ENCODE measurements at places on chromosomes 5 and 9.

DNA sequence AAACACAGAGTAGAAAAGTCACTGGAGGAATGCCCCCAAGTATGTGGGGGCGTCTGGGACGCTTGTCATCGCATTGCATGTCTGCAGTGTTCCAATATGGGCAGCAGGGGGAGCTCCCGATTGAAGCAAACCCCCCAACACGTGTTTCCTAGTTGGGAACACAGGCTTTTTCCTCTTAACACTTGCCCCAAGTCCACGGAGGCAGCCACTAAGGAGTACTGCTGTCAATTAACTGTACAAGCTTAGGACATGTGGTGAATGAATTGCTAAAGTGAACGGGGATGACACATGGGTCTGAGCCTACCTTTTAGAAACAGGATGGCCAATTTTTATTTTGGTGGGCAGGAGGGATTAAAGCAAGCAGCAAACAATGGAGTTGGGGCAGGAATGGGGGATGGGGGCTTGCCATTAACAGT, 2.2 kb downstream of the GABRB2 start:
- H3K4me3 ChIP-seq = no peak overlapping the region
- peak; percentile 33 for DNase-seq
- H3K27ac ChIP-seq = no peak overlapping the region
- H3K27me3 ChIP-seq = peaks cover 13% of the 10 kb centered on the region

DNA sequence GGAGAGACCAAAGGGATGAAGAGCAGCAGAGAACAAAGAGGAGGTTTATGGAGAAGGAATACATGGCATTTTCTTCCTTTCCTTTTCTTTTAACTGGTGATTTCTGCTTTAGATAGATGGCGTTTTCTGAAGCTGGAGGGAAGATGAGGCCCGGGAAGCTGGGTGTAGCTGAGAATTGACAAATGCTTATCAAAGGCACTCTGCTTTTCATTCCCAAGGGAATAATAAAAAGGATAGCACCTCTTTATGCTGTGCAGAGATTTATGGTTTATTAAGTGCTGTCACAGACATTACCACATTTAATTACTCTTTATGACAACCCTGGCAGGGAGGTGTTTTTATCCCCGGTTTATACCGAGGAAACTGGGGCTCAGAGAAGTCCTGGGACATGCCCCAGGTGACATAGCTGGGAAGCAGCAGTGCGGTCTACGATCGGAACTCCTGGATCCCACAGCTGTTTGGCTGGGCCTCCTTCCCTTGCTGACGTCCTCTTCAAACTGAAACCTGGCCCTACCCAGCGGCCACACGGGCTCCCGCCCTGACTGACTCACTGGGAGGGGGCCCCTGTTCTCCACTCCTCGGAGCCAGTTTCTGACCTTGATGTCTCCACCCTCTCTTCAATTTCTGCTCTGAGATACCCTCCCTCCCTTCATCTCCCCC, 8.2 kb upstream of the EPB41L4B start:
- H3K27me3 ChIP-seq = no peaks in the 10 kb centered on the region
- H3K36me3 ChIP-seq = no peaks in the 10 kb centered on the region
- DNase-seq = peak; percentile 85
- H3K4me1 ChIP-seq = peaks cover 2% of the 10 kb centered on the region

DNA sequence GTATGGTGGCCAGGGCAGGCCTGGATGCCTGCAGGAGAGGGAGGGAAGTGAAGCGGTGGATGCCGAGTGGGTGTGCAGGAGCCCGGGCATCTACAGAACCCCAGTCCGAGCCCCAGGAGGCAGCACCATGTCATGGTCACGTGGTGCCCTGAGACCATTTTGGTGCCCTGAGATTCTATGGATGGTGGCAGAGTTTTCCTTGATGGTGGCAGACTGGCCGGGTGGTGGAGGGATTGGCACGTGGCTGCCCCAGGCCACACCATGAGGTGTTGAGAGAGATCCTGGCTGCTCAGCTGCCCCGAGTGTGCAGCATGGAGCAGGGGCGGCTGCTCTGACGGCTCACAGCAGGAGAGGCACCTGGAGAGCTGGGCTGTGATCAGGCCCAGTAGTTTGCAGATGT, 52.3 kb downstream of the SYK start:
- no peaks in the 10 kb centered on the region for H3K4me1 ChIP-seq
- DNase-seq = no peak
- H3K27ac ChIP-seq = no peak overlapping the region
- H3K4me3 ChIP-seq = no peak overlapping the region

GRCh38 chr5:77180167-77181081, 30.1 kb upstream of the PDE8B start:
- no peaks in the 10 kb centered on the region for H3K4me1 ChIP-seq
- H3K27me3 ChIP-seq = peaks cover 33% of the 10 kb centered on the region
- H3K4me3 ChIP-seq = peak overlapping the region; percentile 23
- peak; percentile 14 for DNase-seq

DNA sequence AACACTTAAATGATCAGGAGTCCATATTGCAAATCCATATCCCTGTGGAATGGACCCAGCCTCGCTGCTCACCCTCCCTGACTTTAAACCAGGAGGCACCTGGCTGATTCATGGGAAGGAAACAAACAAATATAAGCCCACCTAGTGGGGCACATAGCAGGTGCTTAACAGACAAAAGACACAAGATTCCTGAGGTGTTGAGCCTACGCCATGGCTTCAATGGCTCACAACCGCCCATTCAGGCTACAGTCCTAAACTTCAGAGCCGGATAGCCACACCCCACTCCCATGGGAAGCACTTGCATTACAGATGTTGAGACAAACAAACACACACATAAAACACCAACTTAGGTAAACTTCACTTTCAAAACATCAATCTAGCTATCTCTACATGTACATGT, 359.9 kb downstream of the ICE1 start:
- no peak overlapping the region for H3K4me3 ChIP-seq
- H3K4me1 ChIP-seq = no peaks in the 10 kb centered on the region
- H3K36me3 ChIP-seq = no peaks in the 10 kb centered on the region
- H3K27ac ChIP-seq = no peak overlapping the region
- no peak for DNase-seq

DNA sequence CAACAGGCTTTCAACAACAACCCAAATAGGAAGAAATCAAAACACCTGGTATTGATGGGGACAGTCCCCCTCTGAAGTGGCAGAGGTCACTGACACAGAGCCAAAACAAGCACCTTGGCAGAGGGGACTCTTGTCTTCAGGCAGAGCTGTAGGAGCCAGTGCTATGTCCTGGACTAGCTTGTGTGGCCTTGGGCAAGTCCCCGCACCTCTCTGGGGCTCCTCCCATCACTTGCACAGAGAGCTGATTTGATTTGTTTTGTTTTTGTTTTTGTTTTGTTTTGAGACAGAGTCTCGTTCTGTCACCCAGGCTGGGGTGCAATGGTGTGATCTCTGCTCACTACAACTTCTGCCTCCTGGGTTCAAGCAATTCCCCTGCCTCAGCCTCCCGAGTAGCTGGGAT, 100.8 kb downstream of the C9orf50 start:
- no peak for DNase-seq
- no peaks in the 10 kb centered on the region for H3K4me1 ChIP-seq
- H3K36me3 ChIP-seq = no peaks in the 10 kb centered on the region
- H3K4me3 ChIP-seq = no peak overlapping the region

DNA sequence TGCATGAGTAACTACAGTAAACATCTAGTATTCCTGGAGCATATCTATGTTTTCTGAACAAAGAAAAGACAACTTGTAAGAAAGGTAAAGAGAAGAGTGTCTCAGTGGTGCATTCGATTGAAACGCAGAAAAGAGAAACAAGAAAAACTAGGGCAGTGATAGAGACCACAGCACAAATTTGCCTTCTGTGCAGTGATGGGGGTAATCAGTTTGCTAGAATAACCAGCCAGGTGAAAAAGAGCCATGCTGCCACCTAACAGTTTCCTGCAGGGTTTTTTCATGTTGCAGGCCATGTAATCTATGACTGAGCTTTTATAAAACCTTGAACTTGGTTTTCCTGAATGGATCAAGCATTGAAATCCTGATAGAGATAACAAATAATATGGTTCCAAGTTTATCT, 198.4 kb upstream of the MEF2C start:
- DNase-seq = no peak
- no peaks in the 10 kb centered on the region for H3K36me3 ChIP-seq
- no peak overlapping the region for H3K27ac ChIP-seq
- H3K4me3 ChIP-seq = no peak overlapping the region

GRCh38 chr9:70485273-70485858, 70.9 kb upstream of the KLF9 start:
- peak overlapping the region; percentile 4 for H3K27ac ChIP-seq
- no peak for DNase-seq
- H3K36me3 ChIP-seq = no peaks in the 10 kb centered on the region

GRCh38 chr5:68441309-68442073, 225.9 kb downstream of the PIK3R1 start:
- no peak overlapping the region for H3K27ac ChIP-seq
- no peaks in the 10 kb centered on the region for H3K27me3 ChIP-seq
- H3K4me3 ChIP-seq = no peak overlapping the region
- no peak for DNase-seq
- no peaks in the 10 kb centered on the region for H3K4me1 ChIP-seq

GRCh38 chr5:175542232-175542965, 64.0 kb downstream of the SFXN1 start:
- H3K36me3 ChIP-seq = no peaks in the 10 kb centered on the region
- no peak overlapping the region for H3K4me3 ChIP-seq
- H3K27ac ChIP-seq = no peak overlapping the region
- DNase-seq = no peak
- H3K4me1 ChIP-seq = no peaks in the 10 kb centered on the region
- H3K27me3 ChIP-seq = no peaks in the 10 kb centered on the region

GRCh38 chr5:61808909-61809308, 476.9 kb downstream of the ZSWIM6 start:
- DNase-seq = no peak
- H3K36me3 ChIP-seq = no peaks in the 10 kb centered on the region

- H3K36me3 ChIP-seq = no peaks in the 10 kb centered on the region
- peak; percentile 60 for DNase-seq
- H3K4me3 ChIP-seq = no peak overlapping the region
- H3K27ac ChIP-seq = no peak overlapping the region
- H3K4me1 ChIP-seq = peaks cover 3% of the 10 kb centered on the region
Observed at GRCh38 chr9:20382460-20383071, 239.7 kb downstream of the MLLT3 start.

All from fibroblast of lung (primary cell).